ENCODE measurements at places on chromosomes 11 and 22. TPM values are rescaled to one million over a fixed set of nuclear protein-coding genes. Genes with fewer than 3 reads are reported as not detected.

Gene AMOTL1
- 8.4 TPM for total RNA-seq

Gene CALCA
- total RNA-seq, result not detected

Gene RAB39A
- total RNA-seq, result 0.59 TPM

Gene MN1
- 3.4 TPM for total RNA-seq

Gene OR51B4
- total RNA-seq, result not detected

Gene FBXO3
- total RNA-seq, result 17.5 TPM

Gene CENPM
- 37.5 TPM for total RNA-seq

Gene NXPE1
- total RNA-seq, result not detected

Gene ROBO4
- total RNA-seq, result not detected

Gene SCGB1D2
- not detected for total RNA-seq

Gene SMIM35
- not detected for total RNA-seq

Gene ACP2
- 22.2 TPM for total RNA-seq

Gene PHLDA2
- total RNA-seq, result 128 TPM

Gene MPZL2
- not detected for total RNA-seq

Gene TMEM191B
- 0.96 TPM for total RNA-seq

Gene FOXRED2
- total RNA-seq, result 15.2 TPM

Gene RIN1
- total RNA-seq, result 36.4 TPM

Gene THYN1
- total RNA-seq, result 17.8 TPM

Gene GNAZ
- 1.9 TPM for total RNA-seq

Gene PNPLA5
- total RNA-seq, result not detected

All from A549 treated with GW870086 at 1 μM for 4 hours (cell line).